ENCODE measurements at places on chromosomes 11 and 22.

- DNase-seq = no peak
These were observed 7.2 kb downstream of the IRAG1 start for GRCh38 chr11:10686311-10686710.

DNA sequence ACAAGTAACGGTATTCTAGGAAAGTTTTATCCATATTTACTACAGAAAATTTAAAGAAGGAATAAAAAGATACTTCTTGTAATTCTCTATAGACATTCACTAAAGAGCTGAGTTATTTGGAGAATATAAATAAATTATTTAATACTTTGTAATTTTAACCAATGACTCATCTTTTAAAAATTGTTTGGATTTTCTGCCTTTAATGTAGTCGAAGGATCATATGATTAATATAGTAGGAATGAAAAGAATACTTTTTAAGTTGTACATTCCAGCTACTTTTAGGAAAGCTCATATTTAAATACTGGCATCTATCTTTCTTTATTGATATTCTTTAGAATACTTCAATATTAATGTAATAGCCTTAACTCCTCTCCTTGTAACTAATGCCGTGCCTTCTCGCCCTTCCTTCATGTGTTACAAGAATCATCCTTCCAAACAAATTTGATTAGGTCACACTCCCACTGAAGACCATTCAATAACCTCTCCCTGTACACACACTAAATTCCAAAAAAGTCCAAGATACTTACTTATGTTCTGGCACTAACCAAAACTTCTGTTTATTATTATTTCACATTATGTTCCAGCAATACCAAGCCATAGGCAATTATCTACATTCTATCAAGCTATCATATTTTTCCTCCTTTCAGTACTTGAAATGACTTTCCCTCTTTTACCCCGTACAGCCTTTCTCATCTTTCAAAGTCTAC is 501.9 kb downstream of the CNTN5 start:
- DNase-seq = no peak

- DNase-seq = no peak
These were observed 5.3 kb downstream of the KCNE3 start for GRCh38 chr11:74462009-74462408.

- DNase-seq = no peak
These were observed 87.2 kb downstream of the PDHX start for GRCh38 chr11:35003658-35004057.

DNA sequence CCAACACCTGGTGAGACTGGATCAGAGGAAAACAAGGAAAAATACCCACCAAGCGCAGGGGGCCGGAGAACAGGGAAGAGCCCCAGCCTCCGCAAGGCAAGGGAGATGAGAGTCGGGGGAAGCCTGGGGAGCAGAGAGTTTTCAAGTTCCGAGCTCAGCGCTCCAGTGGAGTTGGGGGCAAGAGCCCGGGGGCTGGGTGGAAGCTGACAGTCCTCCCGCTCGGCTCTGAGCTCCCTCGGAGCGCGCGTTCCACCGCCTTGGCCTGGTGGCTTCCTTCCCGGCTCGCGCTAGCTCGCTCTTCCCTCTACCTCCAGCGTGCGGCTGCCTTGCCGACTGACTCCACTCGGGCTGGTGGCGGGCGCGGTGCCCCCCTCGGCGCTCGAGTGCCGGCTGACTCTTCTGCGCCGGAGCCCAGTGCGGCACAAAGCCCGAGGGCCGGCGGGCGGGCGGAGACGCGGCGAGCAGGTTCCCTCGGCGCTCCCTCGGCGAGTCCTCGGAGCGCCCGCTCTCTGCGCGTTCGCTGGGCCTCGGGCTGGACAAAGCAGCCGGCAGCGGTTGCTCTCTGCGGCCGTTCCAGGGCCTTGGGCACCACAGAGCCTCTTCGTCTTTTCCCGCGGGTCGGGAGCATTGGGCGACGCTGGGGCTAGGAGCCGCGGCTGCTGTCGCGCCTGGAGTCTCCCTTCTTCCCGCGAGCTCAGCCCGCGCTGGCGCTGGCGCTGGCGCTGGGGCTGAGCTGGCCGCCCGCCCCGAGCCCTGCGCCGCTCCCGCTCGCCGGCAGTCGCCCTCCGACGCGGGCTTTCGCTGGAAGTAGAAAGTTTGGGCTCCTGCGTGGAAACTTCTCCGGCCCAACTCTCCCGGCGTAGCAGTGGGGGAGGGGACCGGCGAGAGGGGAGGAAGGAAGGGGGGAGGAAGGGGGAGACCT is 1.0 kb downstream of the PAX6 start:
- no peak for DNase-seq
